GM23248 (cell line): ENCODE measurements at places on chromosomes 3 and 15.

DNA sequence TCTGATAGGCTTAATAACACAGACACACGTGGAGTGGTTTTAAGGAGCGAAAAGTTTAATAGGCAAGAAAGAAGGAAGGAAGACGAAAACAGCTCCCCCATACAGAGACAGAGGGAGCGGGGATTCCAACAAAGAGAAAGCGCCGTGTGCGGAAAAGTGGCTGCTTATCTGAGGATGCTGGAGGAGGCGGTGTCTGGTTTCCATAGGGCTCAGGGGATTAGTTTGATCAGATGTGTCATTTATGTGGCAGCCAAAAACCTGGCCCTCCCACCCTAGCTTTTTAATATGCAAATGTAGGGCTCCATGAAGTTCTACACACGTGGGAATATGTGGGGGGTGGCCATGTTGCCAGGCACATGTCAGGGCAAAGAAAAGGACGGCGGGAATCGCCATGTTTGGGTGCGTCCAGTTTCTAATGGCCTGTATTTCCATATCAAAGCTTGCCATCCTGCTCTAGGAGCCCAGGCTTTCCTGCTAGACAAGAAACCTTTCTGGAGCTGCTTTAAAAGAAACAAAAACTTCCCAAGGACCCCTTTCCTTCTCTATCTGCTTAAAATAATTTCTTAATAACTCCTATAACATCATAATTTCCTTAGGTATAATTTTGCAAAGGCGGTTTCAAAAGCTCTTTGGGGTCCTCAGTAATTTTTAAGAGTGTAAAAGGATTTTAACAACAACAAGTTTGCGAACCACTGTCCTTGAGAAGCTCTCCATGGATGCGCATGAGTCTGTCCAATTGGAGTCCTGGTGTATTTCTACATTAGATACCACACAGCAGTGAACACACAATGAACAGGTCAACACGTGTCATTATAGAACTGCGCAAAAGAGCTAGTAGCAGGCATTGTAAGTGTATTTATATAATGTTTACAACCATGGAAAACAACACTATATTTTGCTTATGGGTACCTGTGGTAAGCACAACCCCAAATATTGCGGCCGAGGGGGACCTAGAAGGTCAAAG, 622 bp upstream of the ZNF589 start:
- DNase-seq, result no peak

- no peak for DNase-seq
Measured at GRCh38 chr3:58766587-58767282, 100.2 kb upstream of the FAM3D start.

DNA sequence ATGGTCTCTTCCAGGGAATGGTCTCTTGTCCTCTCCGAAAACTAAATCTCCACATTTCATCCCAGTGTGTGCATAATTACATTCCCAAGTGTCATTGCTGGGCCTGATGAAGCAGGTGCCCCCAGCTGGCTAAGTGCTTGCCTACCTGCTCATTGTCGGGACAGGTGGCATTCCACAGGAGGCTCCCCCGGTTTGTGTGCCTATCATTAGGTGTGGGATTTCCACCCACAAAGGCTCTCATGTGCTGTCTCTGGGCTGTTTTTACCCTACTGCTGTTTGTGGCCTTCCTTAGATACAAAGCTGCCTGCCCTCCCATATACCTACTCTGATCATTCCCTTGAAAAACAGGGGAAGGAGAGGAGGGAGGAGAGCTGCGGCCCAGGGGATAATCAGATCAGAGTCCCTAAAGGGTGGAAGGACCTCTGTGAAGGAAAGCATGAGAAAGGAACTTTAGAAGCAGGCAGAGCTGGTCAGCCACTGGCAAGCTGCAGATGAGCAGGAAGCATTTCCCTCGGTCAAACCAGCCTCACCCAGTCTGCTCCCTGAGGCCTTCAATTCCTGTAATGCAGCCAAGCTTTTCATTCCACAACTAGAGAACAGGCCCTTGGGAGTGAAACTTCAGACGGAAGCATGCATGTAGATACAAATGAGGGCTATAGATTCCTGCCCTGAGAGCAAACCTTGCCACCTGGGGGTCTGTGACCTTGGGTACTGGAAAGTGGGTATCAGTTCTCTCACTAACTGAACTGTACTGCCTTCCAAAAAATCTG, 60.7 kb upstream of the HEG1 start:
- DNase-seq, result peak; percentile 92

DNA sequence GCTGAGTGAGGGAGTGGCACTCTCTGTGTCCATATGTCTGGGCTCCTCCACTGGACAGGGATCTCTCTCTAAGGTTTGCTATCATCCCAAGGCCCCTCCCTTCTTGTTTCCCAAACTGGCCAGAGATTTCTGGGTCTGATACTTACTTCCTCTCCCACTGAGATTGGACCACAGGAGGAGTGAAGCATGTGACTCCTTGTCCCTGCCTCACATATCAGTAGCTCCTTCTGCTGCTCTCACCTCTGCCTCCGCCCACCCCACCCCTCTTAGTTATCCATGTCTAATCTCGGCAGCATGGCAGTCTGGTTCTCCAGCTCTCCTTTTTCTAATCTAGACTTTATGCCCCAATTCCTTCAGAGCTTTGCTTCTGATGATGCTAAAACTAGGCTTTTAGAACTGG, 223.1 kb downstream of the RPLP1 start:
- DNase-seq, result no peak

GRCh38 chr15:71302861-71303410, 187.7 kb downstream of the THSD4 start:
- DNase-seq, result peak; percentile 49

DNA sequence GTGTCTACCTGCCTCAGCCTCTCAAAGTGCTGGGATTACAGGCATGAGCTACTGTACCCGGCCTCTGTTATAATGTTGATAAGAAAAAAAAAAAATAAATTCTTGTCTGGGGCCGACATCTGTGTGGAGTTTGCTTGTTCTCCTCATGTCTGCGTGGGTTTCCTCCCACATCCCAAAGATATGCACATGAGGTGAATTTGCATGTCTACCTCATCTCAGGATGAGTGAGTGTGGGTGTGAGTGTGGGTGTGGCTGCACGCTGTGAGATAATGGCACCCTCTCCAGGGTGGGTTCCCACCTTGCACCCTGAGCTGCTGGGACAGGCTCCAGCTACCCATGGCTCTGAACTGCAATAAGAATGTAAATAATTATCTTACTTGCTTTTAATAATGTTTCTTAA, 25.9 kb upstream of the UACA start:
- no peak for DNase-seq

DNA sequence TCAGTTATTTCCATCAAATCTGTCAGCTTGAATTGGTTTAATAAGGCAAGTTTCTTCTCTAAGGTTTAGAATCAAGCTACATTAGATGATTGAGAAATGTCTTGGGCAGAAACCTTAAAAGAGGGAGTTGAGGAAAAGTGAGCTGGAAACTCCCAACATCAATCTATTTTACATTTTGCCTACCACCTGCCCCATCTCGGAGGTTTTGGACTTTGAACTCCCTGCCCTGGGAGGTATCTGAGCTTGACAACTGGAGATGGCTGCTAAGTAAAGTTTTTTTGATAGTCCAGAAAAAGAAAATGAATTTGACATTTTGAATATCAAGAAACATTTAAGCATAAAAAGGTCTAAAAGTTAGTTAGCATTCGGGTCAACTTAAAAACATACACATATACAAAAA, 234.2 kb downstream of the NFKBIZ start:
- no peak for DNase-seq

DNA sequence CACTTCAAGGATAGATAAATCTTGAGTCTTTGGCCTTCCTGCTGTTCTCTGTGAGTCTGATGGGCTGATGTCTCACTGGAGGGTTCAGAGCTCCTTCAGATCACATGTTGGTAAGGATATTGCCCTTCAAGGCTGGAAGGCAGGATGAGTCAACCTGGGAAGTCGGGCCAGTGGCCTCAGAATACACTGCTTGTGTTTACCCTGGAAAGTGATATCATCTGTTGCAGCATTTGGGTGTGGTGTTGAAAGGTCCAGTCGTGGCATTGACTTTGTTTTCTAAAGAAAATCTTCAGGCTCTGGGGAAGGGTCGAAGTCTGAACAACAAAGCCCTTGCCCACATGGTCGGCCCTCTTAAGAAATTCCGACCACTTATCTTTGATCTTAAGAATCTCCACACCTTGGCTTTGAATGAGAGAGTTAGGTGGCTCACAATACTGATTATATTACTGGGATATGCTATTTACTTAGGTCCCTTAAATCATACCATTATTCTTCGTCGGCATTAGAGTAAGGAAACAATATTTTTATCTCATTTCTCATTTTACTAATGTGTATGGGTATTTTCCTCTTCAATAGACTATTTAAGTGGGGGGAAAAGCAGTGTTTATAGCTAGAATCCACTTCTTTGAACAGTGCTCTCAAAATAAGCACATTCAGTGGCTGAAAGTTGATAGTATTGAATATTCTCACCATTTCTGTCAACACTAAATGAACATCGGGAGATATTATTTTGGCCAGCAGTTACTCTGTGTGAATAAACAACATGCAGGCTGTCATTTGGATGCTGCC, 303.9 kb upstream of the RASGRP1 start:
- peak; percentile 97 for DNase-seq

GRCh38 chr3:103319912-103320311, 885.1 kb downstream of the ZPLD1 start:
- DNase-seq, result no peak

GRCh38 chr3:4825436-4826236, 153.6 kb upstream of the BHLHE40 start:
- peak; percentile 17 for DNase-seq

- no peak for DNase-seq
Measured at GRCh38 chr3:84783281-84783680, 175.5 kb upstream of the CADM2 start.

GRCh38 chr3:132443421-132443820, 26.1 kb downstream of the DNAJC13 start:
- DNase-seq, result no peak
